Activated T-cell treated with anti-CD3 and anti-CD28 coated beads, Interleukin-2, amount 50 U/mL, for 24 hours (primary cell): ENCODE measurements at places on chromosomes 7 and 10.

DNA sequence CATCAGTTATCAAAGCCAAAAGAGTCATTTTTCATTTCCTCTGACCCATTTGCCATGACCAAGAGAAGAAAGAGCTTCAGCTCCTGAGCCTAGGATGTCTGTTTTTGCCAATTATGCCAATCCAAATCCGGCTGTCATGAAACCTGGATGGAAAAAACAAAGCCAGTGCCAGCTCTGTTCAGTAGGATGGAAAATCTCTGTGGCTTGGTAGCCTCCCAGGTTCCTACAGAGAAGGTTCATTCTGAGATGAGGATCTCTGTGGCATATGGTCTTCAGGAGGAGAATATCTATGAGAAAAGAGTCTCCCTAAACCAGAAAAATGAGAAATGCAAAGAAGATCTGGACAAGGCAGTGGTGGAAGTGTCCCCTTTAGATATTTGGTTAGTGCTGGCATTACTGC, 475.4 kb downstream of the CNTNAP2 start:
- H3K27ac ChIP-seq, result no peak overlapping the region
- no peak for DNase-seq
- no peaks in the 10 kb centered on the region for H3K36me3 ChIP-seq
- H3K4me1 ChIP-seq, result no peaks in the 10 kb centered on the region
- H3K27me3 ChIP-seq, result no peaks in the 10 kb centered on the region
- no peak overlapping the region for H3K4me3 ChIP-seq

- H3K4me3 ChIP-seq, result no peak overlapping the region
- no peak for DNase-seq
- H3K4me1 ChIP-seq, result peaks cover 72% of the 10 kb centered on the region
- H3K27ac ChIP-seq, result no peak overlapping the region
- no peaks in the 10 kb centered on the region for H3K27me3 ChIP-seq
These were observed 8.0 kb downstream of the PSAP start for GRCh38 chr10:71842856-71843686.

GRCh38 chr10:131789516-131789915, 111.3 kb upstream of the PPP2R2D start:
- no peak overlapping the region for H3K4me3 ChIP-seq
- no peaks in the 10 kb centered on the region for H3K4me1 ChIP-seq
- no peak overlapping the region for H3K27ac ChIP-seq

GRCh38 chr7:19118636-19119371, 1.4 kb upstream of the TWIST1 start:
- H3K36me3 ChIP-seq, result no peaks in the 10 kb centered on the region
- H3K27ac ChIP-seq, result no peak overlapping the region
- DNase-seq, result no peak
- no peak overlapping the region for H3K4me3 ChIP-seq
- peaks cover 3% of the 10 kb centered on the region for H3K4me1 ChIP-seq
- peaks cover 75% of the 10 kb centered on the region for H3K27me3 ChIP-seq
